ENCODE measurements at places on chromosomes 13 and 19. TPM values are rescaled to one million over a fixed set of nuclear protein-coding genes. Genes with fewer than 3 reads are reported as not detected.

The ZNF613 gene
- total RNA-seq, result 8.5 TPM

The EDNRB gene
- 112 TPM for total RNA-seq

The CACNG6 gene
- 0.84 TPM for total RNA-seq

The PRTN3 gene
- total RNA-seq, result not detected

The CGB2 gene
- total RNA-seq, result not detected

The DPRX gene
- total RNA-seq, result not detected

The KANK3 gene
- 156 TPM for total RNA-seq

The KLK10 gene
- 1.0 TPM for total RNA-seq

The ZNF223 gene
- total RNA-seq, result 6.3 TPM

The SLC46A3 gene
- total RNA-seq, result 3.6 TPM

The CD37 gene
- not detected for total RNA-seq

The ICAM5 gene
- 0.09 TPM for total RNA-seq

The RTBDN gene
- not detected for total RNA-seq

The TNFSF11 gene
- total RNA-seq, result not detected

The SLITRK1 gene
- not detected for total RNA-seq

The CBLC gene
- total RNA-seq, result not detected

The ZC3H4 gene
- total RNA-seq, result 21.9 TPM

The CATSPERD gene
- total RNA-seq, result not detected

The FAM216B gene
- not detected for total RNA-seq

The PSG1 gene
- total RNA-seq, result under 0.01 TPM

The ABCC4 gene
- 9.8 TPM for total RNA-seq

The MAP3K10 gene
- 8.8 TPM for total RNA-seq

The ZNF135 gene
- 1.7 TPM for total RNA-seq

The CD22 gene
- total RNA-seq, result 0.34 TPM

The KIR3DL1 gene
- total RNA-seq, result not detected

The BRD4 gene
- total RNA-seq, result 21.3 TPM

The CCNA1 gene
- total RNA-seq, result 0.17 TPM

The NUP58 gene
- total RNA-seq, result 71.8 TPM

The CABP5 gene
- not detected for total RNA-seq

The WDR62 gene
- 8.0 TPM for total RNA-seq

The ZNF611 gene
- 11.9 TPM for total RNA-seq

The ZNF497 gene
- total RNA-seq, result 1.3 TPM

The SIGLEC12 gene
- total RNA-seq, result not detected

The SPACA4 gene
- total RNA-seq, result not detected

The RASL11A gene
- 2.8 TPM for total RNA-seq

The TICAM1 gene
- 4.9 TPM for total RNA-seq

The SIGLECL1 gene
- not detected for total RNA-seq

The WDR87 gene
- total RNA-seq, result not detected

The ACER1 gene
- total RNA-seq, result not detected

The RAB3A gene
- 0.17 TPM for total RNA-seq

The ZNF525 gene
- total RNA-seq, result 11.9 TPM

The GPR183 gene
- total RNA-seq, result 0.34 TPM

The RDH8 gene
- total RNA-seq, result not detected

The HIF3A gene
- total RNA-seq, result 23.1 TPM

The CLEC4M gene
- total RNA-seq, result 25.2 TPM
